ENCODE measurements at places on chromosomes 5 and 9.

GRCh38 chr5:31291323-31291854, 97.9 kb downstream of the CDH6 start:
- no peak for DNase-seq

DNA sequence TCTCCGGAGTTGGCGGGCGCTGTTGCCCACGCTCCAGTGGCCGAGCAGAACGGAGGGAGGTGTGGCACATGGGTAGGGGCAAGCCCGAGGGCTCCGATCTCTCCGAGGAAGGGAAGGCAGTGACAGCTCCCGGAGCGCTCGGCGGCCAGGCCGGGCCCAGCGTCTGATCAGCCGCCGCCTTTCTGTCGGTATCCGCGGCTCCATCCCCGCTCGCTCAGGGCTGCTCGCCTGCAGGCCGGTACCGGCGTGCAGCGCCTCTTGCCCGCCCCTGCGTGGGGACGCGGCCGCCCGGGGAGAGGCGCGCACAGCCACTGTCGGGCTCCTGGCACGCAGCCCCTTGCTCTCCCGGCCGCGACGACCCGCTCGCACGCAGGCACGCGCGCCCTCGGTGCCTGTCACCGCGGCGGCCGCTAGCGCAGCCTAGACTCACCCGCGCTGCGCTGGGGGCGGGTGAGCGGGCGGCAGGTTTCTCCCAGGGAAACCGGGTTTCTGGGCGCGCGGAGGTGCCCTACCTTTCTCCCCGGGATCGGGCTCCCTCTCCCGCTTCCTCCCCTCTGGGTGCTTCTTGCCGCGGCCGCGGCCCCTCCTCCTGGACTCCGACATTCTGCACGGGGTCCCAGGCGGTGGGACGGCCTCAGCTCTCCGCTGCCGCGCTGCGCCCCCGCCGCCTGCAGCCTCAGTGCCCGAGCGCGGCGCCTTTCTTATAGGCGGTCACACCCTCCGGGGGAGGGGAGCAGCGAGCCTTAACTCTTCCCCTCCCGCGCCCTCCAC, 108.4 kb downstream of the PSD2 start:
- no peak for DNase-seq

DNA sequence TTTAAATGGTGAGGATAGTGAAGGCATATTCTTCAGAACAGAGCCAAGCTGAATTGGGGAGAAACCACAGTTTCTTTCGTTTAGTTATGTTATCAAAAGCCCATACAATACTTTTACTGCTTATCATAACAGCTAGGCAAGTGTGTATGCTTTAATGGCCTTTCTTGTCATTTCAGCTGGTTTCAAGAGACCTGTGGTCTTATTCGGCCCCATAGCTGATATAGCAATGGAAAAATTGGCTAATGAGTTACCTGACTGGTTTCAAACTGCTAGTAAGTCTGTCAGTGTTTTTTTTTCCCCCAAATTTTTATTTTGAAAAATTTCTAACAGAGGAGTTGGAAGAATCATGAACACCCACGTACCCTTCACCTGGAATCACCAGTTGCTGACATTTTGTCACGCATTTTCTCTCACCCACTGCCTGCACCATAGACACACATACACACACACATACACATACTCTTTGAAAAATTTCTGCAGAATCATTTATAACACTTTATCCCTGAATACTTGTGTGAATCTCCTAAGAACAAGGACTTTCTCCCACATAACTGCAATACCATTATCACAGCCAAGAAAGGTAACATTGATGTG, 63.7 kb downstream of the TJP2 start:
- no peak for DNase-seq

- DNase-seq, result no peak
These were observed 64.5 kb upstream of the RNF130 start for GRCh38 chr5:180135967-180136629.

DNA sequence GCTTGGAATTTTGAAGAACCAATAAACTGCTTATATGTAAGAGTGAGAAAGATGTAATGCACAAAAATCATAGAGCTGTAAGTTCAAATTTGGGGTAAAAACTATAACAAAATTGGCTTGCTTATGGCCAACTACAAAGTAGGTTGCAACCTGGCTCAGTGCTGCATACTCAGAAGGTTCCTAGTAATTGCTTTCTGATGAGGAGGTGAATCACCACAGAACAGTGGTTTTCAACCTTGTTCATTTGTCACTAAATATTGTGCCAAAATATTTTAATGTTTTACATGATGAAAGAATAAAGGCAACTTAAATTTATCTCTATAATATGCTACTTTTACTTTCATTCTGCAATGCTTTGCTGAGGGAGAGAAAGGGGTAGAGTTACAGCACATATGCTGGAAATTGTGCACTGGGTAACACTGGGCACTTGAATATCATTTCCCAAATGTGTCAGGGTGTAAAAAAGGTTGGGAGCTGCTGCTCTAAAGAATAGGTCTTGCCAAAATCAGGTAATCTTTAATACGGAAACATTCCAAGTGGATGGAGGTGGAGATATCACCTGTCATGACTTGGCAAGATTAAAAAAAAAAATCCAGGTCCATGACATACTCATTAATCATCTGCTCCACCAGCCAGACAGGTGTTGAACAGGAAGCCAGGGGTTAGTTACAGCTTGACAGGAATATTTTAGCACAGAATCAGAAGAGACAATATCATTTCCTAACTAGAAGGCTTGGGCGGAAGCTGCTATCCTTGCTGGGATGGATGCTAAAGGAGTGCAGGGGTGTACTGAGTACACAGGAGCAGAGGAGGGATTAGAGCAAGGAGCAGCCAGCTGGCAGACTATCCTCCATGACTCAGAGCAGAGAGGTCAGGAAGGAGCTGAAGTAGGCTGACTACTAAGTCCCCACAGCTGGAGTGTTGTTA, 34.6 kb upstream of the CCL21 start:
- no peak for DNase-seq

DNA sequence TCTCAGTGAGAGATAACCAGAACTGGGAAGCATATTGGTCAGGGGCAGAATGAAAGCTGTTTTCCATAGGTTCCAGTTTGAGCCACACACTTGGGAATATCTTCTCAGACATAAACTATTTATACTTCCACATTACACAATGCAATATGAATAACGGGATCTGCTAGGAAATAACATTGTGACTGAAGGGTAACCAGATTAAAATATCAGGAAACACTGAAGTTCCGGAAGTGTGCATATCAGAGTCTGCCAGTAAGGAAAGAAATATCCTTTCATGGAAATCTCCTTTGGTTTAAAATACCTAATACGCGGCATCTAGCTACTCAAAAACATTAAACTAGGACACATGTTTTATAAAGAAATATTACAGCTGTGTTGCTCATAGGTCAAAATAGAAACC, 56.3 kb downstream of the ST8SIA4 start:
- no peak for DNase-seq

GRCh38 chr9:95572381-95573151, 55.8 kb upstream of the PTCH1 start:
- no peak for DNase-seq

DNA sequence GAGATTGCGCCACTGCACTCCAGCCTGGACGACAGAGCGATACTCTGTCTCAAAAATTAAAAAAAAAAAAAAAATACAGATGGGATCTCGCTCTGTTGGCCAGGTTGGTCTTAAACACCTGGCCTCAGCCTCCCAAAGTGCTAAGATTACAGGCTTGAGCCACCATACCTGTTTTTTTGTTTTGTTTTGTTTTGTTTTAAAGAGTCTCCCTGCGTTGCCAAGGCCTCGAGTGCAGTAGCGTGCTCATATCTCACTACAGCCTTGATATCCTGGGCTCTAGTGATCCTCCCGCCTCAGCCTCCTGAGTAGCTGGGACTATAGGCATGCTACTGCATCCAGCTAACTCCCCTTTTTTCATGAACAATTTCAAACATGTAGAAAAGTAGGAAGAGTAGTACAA, 7.2 kb downstream of the ATP6V0E1 start:
- DNase-seq, result no peak

- no peak for DNase-seq
These were observed 47.7 kb downstream of the FBXL17 start for GRCh38 chr5:108334225-108334624.

DNA sequence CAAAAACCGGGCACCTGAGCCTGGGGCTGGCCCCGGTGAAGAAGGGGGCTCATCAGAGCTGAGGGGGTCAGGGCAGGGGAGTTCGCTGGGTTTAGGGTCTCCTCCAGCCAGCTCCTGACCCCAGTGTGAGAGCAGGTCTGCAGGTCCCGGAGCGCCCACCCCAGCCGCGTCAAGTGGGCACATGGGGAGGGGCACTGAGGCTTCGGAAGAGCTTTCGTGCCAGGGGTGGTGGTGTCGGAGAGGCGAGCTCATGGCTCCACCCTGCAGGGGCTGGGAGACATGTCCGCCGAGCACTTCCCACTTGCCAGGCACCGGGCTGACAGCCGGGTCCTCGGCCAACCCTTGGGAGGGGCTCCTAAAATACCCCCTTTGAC, 13.2 kb downstream of the VAV2 start:
- DNase-seq, result no peak

DNA sequence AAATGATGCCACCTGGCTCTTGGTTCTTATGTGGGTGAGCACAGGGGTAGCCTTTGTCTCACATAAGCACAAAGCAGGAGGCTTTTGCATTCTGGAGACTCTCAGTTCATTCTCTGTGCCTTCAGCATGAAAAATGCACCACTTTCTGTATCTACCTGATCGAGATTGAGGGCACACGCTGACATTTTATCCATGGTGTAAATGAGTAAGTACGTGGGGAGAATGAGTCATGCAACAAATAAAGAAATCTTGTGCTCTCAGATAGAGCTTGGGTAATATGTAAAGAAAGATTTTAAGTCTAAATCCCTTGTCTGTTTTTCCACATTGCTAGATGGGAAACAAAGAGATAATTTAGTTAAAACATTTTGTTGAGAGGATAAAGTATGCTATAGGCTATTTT, 607.2 kb upstream of the WWC1 start:
- no peak for DNase-seq

- no peak for DNase-seq
These were observed 111.7 kb upstream of the TMEM161B start for GRCh38 chr5:88380332-88380731.

- no peak for DNase-seq
These were observed 67.8 kb downstream of the COL23A1 start for GRCh38 chr5:178522361-178522760.
